Caco-2 (cell line): ENCODE measurements at places on chromosomes 1 and 21. TPM values are rescaled to one million over a fixed set of nuclear protein-coding genes. Genes with fewer than 3 reads are reported as not detected.

The LCE1A gene
- not detected in 2 replicates for total RNA-seq

GRCh38 chr1:30008998-30009657 lies 714.3 kb downstream of the MATN1 start:
- H3K27me3 ChIP-seq = no peaks in the 10 kb centered on the region
- no peak for DNase-seq
- no peak overlapping the region for H3K4me3 ChIP-seq
- H3K27ac ChIP-seq = no peak overlapping the region

The NOL9 gene
- 33.6 and 37.3 TPM in 2 replicates for total RNA-seq

GRCh38 chr1:115258302-115258866 lies 79.7 kb downstream of the NGF start:
- no peak overlapping the region for H3K4me3 ChIP-seq
- no peaks in the 10 kb centered on the region for H3K27me3 ChIP-seq
- no peak overlapping the region for H3K27ac ChIP-seq

The PAX7 gene
- total RNA-seq = 0.18 TPM in 1 of 2 replicates, not detected in the other

- H3K27me3 ChIP-seq = no peaks in the 10 kb centered on the region
- H3K4me3 ChIP-seq = no peak overlapping the region
- H3K4me1 ChIP-seq = 0 out of 2 replicates have a peak, but pooled peaks cover 9% of the 10 kb centered on the region
Measured at GRCh38 chr21:30437010-30437565, 3.0 kb upstream of the KRTAP15-1 start.

GRCh38 chr1:32234792-32235191 lies 12.2 kb upstream of the FAM167B start:
- no peak for DNase-seq
- no peak overlapping the region for H3K4me3 ChIP-seq
- H3K27ac ChIP-seq = no peak overlapping the region
- no peaks in the 10 kb centered on the region for H3K27me3 ChIP-seq
- H3K4me1 ChIP-seq = no peaks in the 10 kb centered on the region
